H1 (cell line): ENCODE measurements at places on chromosomes 6 and 20. TPM values are rescaled to one million over a fixed set of nuclear protein-coding genes. Genes with fewer than 3 reads are reported as not detected.

Gene WFDC5
- total RNA-seq: not detected in 2 replicates

DNA sequence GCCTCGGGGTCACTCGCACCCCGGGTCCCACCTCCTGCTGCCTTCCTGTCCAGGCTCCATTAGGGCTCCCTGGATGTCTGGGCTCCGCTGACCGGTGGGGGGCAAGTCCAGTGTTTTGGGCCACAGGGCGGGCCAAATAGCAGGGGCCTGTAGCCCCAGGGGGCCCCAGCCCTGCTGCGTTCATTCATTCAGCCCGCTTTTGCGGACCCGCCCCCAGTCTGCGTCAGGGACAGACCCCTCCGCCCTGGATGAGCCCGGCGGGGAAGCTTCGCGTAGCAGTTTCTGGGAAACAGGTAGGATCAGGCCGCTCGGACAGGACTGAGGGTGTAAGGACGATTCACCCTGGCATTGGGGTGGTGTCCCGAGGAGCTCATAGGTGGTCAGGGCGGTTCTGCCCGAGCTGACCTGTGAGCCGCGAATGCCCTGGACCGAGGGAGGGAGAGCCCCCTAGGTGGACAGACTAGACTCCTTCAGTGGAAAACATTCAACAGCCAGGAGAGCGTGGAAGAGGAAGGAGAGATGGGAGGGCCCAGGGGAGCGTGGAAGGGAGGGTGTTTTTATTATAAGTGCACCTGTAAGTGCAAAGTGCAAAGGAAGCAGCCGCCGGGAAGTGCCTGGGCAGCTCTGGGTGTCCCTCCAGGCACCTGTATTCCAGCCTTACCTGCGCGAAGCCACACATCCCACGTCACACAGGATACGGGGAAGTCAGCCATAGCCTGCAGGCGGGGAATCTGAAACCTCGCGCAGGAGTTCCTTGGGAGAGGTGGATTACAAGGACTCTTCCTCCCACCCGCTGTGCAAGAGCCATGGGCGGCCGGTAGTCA is 662 bp downstream of the ENTPD6 start:
- no peak for DNase-seq

DNA sequence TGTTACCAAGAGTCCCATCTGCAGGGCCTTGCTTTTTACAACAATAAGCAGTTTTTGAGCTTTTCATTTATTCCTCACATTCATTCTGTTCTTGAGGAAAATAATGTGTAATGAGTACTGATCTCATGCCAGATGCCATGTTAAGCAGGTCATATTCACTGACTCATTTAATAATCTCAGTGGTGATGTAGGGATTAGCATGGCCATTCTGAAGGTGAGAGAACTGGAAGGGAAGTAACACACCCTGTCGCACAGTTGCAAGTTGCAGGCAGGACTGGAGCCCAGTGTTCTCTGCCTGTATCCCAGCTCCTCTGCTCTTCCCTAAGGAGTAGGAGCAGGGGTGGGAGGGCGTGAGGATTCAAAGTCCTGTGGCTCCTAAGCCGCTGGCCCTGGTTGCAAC is 5.6 kb downstream of the PCIF1 start:
- no peak for DNase-seq

- DNase-seq: no peak
These were observed 68.8 kb downstream of the RFX6 start for GRCh38 chr6:116945809-116946208.

DNA sequence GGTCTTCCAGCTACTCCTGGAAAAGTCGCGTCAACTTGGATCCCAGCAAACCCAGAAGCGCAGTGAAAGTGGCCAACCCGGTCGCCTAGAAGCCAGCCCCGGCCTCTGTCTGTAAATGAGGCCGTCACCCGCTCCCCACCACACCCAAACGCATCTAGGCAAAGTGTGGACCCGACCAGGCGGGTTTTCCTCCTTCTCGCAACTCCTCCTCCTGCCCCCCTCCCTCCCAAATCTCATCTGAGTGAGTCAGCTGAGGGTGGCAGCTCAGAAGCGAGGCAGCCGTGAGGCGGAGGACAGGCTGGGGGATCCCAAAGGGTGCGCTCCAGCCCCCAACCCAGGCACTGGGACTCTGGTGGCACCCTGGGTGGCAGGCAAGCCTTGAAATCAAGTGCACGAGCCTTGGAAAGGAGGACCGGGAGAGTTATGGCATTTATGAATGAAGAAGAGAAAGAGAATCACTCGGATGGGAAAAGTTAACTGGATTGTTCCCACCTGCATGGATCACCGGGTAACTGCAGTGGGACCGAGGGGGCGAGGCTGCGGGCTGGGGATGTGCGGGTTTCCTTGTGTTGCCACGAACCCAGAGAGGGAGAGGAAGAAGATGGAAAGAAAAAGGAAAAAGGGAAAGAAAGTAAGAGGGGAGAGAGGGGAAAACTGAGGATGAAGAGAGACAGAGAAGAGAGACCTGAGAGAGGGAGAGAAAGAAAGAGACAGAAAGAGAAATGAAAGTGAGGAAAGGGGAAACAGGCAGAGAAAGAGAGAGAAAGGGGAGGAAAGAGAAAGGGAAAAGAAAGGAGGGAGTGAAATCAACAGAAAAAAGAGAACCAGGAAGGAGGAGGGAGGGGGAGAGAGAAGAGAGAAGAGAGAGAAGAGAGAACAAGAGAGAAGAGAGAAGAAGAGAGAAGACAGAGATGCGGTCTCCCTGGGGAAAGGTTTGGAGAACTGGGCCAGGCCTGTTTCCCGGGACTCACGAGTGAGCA is at the start of gene APCDD1L:
APCDD1L (minus strand) TSS at position 167 of the 980 bp plus-strand sequence. CDS start 692 bp downstream, outside the sequence.
- DNase-seq: peak; percentile 25

DNA sequence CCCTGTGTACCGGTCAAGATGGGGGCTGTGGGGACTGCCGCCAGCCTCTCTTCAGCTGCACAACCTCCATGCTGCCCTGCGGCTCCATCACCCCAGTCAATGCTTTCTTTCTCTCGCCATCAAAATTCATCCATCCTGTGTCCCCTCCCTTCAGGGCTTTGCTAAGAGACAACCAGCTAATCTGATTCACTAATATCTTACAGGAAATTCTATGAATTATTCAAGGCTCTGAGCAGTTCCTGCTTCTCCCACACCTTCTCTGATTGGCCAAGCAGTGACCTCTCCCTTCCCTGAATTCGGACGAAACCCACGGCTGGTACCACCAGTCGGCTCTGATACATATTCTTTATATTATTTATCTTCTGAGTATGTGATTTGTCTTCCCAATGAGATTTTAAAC is 13.8 kb downstream of the ITPR3 start:
- no peak for DNase-seq
